Body of pancreas (tissue), 4 donors: ENCODE measurements at places on chromosomes 1 and 21. TPM values are rescaled to one million over a fixed set of nuclear protein-coding genes. Genes with fewer than 3 reads are reported as not detected.

The CD52 gene
- total RNA-seq = not detected

The PRKAB2 gene
- total RNA-seq = 19.5 TPM

The TMEM52 gene
- 107 TPM for total RNA-seq

The HMCN1 gene
- 2.1 TPM for total RNA-seq

The UBL4B gene
- total RNA-seq = not detected

The DYNLT5 gene
- total RNA-seq = not detected

The IGSF3 gene
- total RNA-seq = 4.6 TPM

The KAZN gene
- 12.2 TPM for total RNA-seq

The RHD gene
- not detected for total RNA-seq

The CFHR1 gene
- not detected for total RNA-seq

The LAMB3 gene
- 7.3 TPM for total RNA-seq

The RIPK4 gene
- 18.1 TPM for total RNA-seq

The FMO5 gene
- total RNA-seq = 68.6 TPM

DNA sequence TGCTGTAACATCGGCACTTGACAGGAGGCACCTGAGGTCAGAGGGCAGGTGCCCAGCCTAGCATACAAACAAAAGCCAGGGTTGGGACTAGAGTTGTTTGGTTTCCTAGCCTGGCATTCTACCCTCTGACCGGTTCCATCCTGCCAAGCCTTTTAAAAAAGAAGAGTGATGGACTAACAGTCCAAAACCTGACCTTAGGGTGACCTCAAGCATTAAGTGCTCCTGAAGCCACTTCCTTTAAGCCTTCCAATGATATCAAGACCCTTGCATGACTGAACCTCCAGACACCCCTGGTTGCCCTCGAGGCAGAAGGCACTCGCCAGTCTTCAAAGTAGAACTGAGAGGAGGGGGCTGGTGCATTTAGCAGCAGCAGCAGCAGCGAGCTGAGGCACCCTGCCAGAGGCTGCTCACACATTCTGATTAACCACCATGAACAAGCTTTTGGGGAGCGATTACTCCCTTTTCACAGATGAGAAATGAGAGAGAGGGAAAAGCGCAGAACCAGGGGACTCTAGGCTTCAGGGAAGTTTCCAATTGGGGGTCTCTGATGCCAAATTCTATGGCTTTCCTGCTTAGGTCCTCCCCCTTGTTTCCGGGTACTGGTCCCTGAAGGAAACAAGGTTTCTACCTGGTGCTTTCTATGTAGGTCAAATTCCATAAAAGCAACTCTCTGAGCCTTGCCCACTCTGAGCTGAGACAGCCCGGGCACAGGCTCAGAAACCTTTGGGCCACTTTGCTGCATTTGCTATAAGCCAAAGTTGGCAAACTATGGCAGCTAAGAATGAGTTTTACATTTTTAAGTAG, 9.2 kb downstream of the SLC2A1 start:
- peak overlapping the region; percentile 48 for H3K27ac ChIP-seq
- no peaks in the 10 kb centered on the region for H3K36me3 ChIP-seq

- H3K36me3 ChIP-seq = no peaks in the 10 kb centered on the region
- H3K4me3 ChIP-seq = no peak overlapping the region
- no peaks in the 10 kb centered on the region for H3K27me3 ChIP-seq
- H3K27ac ChIP-seq = no peak overlapping the region
- peak; percentile 81 for DNase-seq
Observed at GRCh38 chr1:41268154-41268770, 26.2 kb upstream of the SCMH1 start.

DNA sequence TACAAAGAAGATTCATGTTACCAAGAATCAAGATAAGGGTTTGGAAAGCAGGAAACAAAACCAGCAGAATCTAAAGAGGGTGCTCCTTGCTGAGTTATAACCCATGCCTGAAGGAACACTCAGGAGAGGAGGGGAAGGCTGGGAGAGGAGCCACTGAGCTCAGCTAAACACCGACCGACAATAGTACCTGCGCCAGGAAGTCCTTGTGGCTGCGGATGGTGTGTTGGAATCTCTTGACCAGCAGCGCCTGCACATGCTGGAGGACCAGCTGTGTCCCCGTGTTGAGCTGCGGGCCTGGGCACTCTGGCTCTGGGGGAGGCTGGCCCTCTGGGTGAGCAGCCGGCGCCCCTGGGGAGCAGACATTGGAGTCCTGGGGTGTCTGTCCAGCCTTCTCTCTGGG, 89.4 kb downstream of the ABCA4 start:
- H3K27ac ChIP-seq = no peak overlapping the region
- no peaks in the 10 kb centered on the region for H3K27me3 ChIP-seq
- H3K4me3 ChIP-seq = no peak overlapping the region
- no peaks in the 10 kb centered on the region for H3K36me3 ChIP-seq
- no peak for DNase-seq

- DNase-seq = no peak
- H3K36me3 ChIP-seq = peaks cover 10% of the 10 kb centered on the region
- no peaks in the 10 kb centered on the region for H3K27me3 ChIP-seq
- no peak overlapping the region for H3K27ac ChIP-seq
- H3K4me1 ChIP-seq = peaks cover 75% of the 10 kb centered on the region
- no peak overlapping the region for H3K4me3 ChIP-seq
Observed at GRCh38 chr1:33335020-33335419, 14.1 kb upstream of the A3GALT2 start.

DNA sequence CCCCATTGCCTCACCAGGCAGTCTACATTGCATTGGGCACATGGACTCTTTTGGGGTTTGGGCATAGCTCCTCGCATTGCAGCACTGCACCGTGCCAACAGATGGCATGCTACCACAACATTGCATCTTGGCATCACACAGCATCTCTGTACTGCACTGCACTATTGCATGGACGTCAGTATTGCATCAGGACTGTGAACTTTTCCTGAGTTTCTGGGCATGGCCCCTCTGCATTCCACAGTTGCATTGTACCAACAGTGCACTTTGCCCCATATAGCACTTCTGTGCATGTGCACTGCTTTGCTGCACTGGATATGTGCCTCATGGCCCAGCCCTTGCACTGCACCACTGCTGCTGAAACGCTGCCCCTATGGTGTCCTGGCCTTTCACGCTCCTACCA, 9.6 kb downstream of the PTPRU start:
- no peaks in the 10 kb centered on the region for H3K27me3 ChIP-seq
- H3K27ac ChIP-seq = no peak overlapping the region
- peaks cover 8% of the 10 kb centered on the region for H3K4me1 ChIP-seq
- DNase-seq = no peak

DNA sequence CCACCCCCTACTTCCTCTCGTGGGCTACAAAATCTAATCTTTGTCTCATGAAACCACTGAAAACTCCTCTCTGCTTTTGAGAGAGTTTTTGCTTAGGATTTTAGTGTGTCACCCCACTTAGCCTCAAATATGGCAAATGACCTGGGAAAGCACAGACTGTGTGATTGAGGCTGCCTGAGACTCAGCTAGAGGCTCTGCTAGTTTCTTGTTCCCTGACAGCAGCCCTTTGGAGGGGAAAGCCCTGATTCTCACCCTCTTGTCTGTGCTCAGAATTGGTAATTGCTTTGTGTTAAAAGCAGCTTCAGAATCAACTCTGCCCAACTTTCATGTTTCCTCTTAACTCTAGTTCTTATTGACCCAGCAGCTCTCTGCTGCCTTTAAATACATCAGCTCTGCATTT, 85.6 kb upstream of the ZP4 start:
- H3K36me3 ChIP-seq = no peaks in the 10 kb centered on the region
- H3K27ac ChIP-seq = no peak overlapping the region

GRCh38 chr1:195748969-195749368, 859.3 kb downstream of the KCNT2 start:
- no peaks in the 10 kb centered on the region for H3K4me1 ChIP-seq
- no peaks in the 10 kb centered on the region for H3K36me3 ChIP-seq
- H3K4me3 ChIP-seq = no peak overlapping the region
- no peaks in the 10 kb centered on the region for H3K27me3 ChIP-seq
- no peak for DNase-seq

- no peaks in the 10 kb centered on the region for H3K36me3 ChIP-seq
- no peak for DNase-seq
- no peak overlapping the region for H3K27ac ChIP-seq
- H3K4me3 ChIP-seq = no peak overlapping the region
- no peaks in the 10 kb centered on the region for H3K27me3 ChIP-seq
Observed at GRCh38 chr1:147201276-147201675, 23.9 kb downstream of the FMO5 start.

GRCh38 chr1:111139324-111139955, 453 bp downstream of the DRAM2 start:
- no peaks in the 10 kb centered on the region for H3K36me3 ChIP-seq
- DNase-seq = peak; percentile 20
- H3K27ac ChIP-seq = peak overlapping the region; percentile 82

DNA sequence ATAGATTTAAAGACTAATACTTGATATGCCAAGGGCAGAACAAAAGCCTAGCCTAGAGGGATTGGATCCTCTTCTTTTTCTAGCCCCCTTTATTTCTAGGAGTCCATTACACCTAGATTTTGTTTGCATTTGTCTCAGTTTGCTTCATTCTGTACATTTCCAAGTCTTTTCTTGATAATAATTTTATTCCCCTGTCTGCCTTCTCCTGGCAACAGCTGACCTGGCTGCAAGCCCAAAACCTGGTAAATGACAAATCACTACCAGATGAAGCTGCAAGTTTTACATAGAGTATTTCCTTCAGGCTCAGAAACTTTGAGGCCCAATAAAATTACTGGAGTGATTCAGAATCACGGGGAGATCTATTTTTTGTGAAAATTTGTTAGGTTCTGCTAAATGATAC, 36.5 kb upstream of the LHX8 start:
- H3K4me3 ChIP-seq = no peak overlapping the region
- no peaks in the 10 kb centered on the region for H3K27me3 ChIP-seq
- H3K4me1 ChIP-seq = no peaks in the 10 kb centered on the region

GRCh38 chr1:155944444-155944799, 3.0 kb downstream of the RXFP4 start:
- no peak for DNase-seq
- H3K36me3 ChIP-seq = peaks cover 7% of the 10 kb centered on the region
- H3K4me3 ChIP-seq = no peak overlapping the region
- H3K27me3 ChIP-seq = no peaks in the 10 kb centered on the region

DNA sequence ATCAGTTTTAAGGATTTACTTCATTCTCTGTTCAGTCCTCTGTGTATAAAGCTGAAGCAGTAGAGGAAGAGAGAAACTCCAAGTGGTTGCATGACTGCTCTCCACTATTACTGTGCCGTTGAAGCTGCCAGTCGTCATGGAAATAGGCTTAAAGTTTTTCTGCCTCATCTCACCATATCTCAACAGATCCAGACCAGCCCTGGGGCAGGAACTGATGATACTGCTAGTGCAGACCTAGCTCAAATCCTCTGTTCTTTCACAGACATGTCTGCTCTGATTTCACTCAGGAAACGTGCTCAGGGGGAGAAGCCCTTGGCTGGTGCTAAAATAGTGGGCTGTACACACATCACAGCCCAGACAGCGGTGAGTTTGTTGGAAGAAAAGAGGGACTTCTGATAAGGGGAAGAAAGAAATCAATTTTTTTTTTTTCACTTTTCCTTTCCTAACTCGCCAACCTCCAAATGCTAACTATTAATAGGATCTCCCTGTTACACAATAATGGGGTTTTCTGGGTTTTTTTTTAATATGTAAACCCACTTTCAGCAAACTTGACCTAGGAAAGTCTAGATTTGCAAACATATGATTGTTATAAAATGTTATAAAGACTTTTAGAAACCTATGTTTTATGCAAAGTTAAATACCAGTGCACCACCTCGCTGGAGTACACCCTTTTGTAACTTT, 22.2 kb upstream of the STRIP1 start:
- no peak overlapping the region for H3K4me3 ChIP-seq
- no peak for DNase-seq
- peaks cover 4% of the 10 kb centered on the region for H3K4me1 ChIP-seq
- no peak overlapping the region for H3K27ac ChIP-seq
- no peaks in the 10 kb centered on the region for H3K27me3 ChIP-seq
- peaks cover 6% of the 10 kb centered on the region for H3K36me3 ChIP-seq

DNA sequence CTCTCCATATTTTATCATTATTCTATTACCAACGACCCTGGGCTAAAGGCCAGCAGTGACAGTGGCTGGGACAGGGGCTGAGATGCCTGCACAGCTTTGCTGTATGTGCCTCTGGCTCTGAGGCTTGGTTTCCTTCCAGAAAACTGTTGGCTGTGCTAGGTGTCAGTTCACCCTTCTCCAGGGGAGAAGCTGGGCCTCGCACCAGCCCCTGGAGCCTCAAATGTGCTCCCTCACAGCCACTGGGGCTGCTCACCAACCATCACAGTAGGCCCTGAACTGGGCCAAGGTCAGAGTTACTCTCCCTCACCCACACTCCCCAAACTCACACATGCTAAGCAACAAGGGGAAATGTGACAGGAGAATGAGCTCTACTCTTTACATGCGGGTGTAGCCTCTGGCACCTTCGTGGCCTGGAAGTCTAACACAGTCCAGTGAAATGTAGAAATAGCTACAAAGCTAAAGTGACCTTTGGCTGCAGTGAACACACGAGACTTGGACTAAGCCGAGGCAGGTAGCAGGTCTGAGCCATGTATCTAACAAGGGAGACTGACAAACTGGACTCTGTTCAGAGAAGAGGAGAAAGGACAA, 4.7 kb upstream of the CD160 start:
- peaks cover 48% of the 10 kb centered on the region for H3K4me1 ChIP-seq
- peak overlapping the region; percentile 61 for H3K27ac ChIP-seq
- H3K36me3 ChIP-seq = no peaks in the 10 kb centered on the region
- H3K27me3 ChIP-seq = no peaks in the 10 kb centered on the region

DNA sequence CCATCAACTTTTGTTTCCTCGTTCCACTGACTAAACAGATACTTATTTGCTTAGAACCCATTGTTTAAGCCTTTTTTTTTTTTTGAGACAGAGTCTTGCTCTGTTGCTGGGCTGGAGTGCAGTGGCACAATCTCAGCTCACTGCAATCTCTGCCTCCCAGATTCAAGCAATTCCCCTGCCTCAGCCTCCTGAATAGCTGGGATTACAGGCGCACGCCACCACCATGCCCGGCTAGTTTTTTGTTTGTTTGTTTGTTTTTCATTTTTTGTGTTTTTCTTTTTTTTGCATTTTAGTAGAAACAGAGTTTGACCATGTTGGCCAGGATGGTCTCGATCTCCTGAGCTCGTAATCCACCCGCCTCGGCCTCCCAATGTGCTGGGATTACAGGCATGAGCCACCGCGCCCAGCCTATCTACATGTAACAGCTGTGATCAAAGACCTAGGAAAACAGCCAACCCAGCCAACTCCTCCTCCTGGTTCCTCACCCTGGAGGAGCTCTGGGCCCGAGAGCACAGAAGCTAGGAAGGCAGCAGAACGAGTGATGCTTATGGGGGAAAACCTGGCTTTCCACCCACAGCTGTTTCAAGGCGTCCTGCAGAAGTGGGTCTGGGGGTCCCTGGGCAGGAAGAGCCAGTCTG, 32.9 kb downstream of the KCNN3 start:
- H3K4me3 ChIP-seq = no peak overlapping the region
- no peak overlapping the region for H3K27ac ChIP-seq
- no peaks in the 10 kb centered on the region for H3K27me3 ChIP-seq

- peaks cover 6% of the 10 kb centered on the region for H3K4me1 ChIP-seq
- H3K27me3 ChIP-seq = no peaks in the 10 kb centered on the region
- no peak overlapping the region for H3K27ac ChIP-seq
Observed at GRCh38 chr1:227225715-227226346, 92.5 kb downstream of the CDC42BPA start.

DNA sequence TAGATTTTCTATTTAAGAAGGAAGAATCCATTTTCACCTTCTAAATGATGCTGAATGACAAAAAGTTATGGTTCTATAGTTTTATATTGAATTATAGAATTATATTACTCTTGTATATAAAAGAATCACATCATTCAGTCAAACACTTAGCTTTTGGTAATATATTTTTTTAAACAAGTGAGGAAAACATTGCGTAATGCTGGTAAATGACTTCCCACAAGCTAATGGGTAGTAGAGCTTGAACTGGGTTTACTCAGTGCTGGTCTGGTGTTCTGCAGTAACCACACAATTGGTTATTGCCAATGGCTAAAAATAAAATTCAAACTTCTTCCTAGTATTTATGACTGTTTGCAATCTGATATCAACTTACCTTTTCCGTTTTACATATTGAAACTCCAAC, 10.6 kb upstream of the GIPC2 start:
- no peak for DNase-seq
